ENCODE measurements at places on chromosomes 12 and 14.

DNA sequence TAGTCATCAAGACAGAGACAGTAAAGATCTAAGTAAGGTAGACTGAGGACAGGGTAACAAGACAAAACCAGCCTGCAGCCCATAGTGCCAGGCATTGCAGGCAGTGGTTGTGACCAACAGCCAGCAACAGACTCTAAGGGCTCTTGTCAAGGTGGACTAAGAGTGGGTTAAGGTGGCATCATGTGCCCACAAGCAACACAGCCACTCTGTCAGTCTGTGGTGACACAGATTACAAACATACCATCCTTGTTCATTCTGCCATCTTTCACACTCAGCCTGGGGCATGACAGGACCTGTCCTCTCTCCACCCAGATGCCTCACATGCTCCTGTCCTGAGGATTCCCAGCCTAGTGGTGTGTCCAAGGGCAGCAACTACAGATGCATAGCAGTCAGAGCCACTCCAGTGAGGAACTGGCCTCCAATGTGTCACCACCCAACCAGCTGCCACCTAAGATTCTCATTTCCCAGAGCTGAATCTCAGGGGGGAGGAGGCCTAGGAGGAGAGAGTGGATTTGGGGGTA, 28.3 kb downstream of the VDR start:
- no peak for DNase-seq

DNA sequence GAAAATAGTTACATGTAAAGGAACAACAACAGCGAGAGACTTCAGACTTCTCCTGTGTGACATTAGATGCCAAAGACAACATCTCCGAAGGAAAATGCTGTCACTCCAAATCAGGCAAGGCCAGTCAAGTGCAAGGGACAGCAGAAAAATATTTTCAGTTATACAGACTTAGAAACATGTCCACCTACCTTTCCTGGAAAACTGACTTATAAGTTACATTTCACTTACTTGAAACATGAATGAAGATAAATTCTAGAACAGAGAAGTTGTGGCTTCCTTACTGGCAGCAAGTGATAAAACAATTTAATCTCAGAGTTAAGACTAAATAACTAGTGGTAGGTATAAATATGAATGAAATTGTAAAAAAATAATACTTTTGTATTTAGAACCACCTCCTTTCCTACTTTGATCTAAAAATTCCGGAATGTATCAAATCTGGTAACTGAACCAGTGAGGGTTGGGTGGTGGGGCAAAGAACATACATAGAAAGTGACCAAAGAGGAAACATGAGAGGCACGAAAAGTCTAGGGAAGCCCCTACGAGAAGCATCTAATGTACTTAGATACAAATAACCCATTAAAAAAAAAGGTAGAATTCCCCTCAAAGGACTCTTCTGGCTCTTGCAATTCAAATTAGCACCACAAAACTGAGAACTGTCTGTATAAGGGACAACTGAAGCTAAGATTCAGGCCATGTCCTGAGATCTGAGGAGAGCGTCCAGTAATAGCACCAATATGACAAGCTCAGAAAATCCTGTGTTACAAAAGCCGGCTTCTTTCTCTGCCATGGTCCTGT, 21.2 kb downstream of the MTHFD1 start:
- no peak for DNase-seq

DNA sequence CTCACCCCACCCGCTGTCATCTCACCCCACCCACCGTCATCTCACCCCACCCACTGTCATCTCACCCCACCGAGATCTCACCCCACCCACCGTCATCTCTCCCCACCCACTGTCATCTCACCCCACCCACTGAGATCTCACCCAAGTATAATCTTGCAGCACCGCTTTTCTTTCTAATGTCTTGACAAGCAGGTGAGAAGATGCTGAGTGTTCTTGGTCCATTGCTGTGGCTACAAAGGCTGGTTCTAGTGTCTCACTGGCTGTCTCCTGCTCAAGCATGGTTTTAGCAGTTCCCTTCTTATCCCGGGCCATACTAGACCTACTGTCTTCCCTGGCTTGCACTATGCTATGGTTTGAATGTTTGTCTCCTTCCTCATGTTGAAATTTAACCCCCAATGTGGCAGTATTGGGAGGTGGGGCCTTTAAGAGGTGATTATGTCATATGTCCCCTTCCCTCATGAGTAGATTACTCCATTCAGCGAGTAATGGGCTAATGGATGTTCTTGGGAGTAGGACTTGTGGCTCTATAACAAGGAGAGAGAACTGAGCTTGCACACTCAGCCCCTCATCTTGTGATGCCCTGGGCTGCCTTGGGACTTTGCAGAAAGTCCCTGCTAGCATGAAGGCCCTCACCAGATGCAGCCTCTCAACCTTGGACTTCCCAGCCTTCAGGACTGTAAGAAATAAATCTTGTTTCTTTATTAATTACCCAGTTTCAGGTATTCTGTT, 47.7 kb upstream of the PPP2R5C start:
- DNase-seq, result no peak

GRCh38 chr14:102951799-102952198, 29.3 kb downstream of the AMN start:
- DNase-seq, result no peak

DNA sequence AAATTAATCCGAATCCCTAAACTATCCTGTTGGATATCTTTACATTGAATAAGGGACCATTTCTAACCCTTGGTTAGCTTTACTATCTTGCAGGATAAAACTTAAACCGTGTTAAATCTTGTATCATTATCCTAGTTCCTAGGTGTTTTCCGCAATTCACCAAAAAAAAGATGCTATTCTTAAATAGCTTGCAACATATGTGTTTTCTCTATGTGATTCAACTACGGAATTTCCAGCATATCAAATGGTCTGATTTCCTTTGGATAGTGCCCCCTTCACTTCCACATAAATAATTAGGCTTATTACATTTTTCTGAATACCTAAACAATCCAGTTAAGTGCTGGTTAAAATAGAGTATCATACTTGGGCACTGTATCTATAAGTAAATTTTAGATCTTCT, 130.3 kb downstream of the ITPR2 start:
- no peak for DNase-seq

DNA sequence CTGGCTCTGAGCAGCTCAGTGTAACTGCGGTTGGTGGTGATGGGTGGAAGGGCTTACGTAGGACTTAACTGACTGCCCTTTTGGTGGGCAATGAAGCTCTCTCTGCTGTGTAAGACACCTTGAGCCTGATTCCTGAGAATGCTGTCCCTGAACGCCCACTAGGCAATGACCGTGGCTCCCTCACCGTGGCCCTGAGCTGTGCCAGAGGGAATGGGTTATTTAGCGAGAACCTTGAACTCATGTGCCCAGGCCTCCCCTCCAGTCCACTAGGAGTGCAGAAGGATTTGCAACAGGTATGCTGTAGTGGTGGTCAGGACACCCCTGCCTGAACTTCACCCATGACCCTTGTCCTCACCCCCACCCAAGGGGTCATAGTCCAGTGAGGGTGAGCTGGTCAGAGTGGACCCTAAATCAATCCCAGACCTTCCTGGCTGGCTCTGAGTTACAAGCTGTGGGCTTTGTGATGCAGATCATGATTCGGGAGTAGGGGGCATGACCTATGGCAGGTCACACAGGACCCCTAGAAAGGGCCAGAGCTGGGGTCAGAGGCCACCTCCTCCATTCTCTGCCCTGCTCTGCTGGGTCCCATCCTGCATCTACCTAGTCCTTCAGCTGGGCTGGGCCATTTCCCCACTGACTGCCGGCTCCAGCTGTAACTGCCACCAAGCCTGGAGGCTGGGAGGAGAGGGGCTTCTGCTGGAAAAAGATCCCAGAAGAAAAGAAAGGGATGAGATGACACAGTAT, 14.5 kb upstream of the ANKRD33 start:
- no peak for DNase-seq

GRCh38 chr12:12582895-12583303, 20.2 kb upstream of the DUSP16 start:
- DNase-seq, result no peak

DNA sequence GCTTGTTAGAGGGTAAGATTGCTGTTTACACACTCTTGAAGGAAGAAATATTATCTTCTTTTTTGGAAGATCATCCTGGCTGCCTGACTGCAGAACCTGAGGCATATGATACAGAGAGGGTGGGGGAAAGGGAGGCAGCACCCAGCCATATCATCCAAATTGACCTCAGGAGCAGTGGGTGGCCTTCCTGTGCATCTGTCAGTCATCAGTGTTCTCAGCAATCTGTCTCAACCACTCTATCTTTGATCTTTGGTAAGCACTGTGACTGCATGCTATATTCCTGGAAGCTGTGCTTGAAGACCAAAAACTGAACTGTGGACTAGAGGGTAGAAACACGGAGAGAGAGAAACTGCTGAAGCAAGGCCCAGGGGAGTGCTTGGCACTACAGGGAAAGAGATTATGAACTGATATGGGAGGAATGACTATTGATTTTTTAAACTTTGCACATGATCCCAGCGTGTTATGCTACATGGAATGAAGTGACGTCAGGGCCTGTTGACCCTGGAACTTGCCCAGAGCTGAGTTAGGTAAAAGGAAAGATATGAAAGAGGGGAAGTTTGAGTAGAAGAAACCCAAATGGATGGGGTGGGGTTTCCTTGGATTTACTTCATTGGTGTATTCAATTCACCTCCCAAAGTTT, 171.5 kb downstream of the ASCL1 start:
- DNase-seq, result no peak

- no peak for DNase-seq
These were observed 122.5 kb upstream of the COCH start for GRCh38 chr14:30751646-30752416.

DNA sequence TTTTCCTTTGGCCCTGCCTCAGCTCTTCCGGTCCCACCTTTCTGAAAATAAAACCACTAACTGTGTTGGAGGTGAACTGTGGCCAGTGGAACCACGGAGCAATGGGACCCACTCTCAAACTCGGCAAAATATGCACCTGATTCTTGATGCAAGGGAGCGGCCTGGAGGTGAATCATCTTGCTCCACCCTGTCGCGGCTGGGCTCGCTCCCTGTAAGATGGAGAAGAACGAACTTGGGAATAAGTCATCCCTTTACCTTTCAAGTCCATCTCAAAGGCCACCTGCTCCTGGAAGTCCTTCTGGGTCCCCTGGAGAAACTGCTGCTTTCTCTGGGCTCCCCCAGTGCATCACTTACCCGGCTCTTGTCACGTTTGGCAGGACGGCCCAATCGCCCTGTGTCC, 309.9 kb downstream of the BCL11B start:
- no peak for DNase-seq

- peak; percentile 24 for DNase-seq
These were observed 63.8 kb downstream of the FBXO33 start for GRCh38 chr14:39368261-39368959.

- peak; percentile 95 for DNase-seq
These were observed 21.2 kb downstream of the ASB2 start for GRCh38 chr14:93954900-93955849.

DNA sequence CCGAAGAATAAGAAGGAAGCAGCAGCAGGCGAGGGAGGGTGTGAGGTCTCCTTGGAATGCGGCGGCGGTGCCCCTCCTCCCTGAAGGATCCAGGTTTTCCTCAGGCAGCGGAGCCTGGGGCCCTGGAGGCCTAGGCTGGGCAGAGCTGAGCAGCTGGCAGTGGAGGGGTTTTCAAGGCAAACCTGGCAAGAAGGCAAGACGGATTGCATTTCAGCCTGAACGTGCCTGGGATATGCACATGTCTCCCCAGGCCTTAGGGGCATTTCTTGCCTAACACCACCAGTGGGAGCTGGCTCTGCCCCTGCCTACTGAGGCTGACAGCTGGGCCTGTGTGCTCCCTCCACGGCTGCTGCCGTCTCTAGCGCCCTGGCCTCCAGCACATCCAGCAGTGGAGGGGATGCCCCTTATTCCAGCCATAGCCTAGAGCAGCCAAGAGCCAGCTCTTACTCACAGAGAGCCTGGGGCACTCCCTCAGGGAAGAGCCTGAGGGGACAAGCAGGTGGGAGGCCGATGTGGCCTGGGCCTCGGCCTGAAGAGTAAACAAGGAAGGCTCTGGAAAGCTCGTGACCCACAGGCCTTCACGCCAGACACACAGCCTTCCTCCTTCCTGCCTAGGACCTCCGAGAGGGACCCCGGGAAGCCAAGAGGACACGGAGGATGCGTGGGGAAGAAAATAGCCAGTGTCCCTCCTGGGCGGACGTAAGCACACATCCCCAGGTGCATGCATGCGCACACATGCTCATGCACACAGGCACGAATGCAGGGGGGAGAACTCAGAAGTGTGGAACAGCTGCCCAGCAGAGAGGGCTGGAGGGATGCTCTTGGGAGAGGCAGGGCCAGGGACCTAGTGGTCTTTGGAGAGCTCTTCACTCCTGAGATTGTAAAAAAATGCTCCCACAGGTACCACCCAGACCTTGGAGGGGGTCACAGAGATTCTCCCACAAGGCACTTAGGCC, 23.0 kb upstream of the EIF2B2 start:
- DNase-seq, result no peak

Measured in HL-60 (cell line).